DMS53 (cell line): ENCODE measurements at places on chromosomes 4 and X.
A peak's percentile ranks its signal among the peaks of the same experiment; 100 is the strongest.

GRCh38 chr4:158346576-158346975 is 136.3 kb downstream of the TMEM144 start:
- DNase-seq, result no peak

DNA sequence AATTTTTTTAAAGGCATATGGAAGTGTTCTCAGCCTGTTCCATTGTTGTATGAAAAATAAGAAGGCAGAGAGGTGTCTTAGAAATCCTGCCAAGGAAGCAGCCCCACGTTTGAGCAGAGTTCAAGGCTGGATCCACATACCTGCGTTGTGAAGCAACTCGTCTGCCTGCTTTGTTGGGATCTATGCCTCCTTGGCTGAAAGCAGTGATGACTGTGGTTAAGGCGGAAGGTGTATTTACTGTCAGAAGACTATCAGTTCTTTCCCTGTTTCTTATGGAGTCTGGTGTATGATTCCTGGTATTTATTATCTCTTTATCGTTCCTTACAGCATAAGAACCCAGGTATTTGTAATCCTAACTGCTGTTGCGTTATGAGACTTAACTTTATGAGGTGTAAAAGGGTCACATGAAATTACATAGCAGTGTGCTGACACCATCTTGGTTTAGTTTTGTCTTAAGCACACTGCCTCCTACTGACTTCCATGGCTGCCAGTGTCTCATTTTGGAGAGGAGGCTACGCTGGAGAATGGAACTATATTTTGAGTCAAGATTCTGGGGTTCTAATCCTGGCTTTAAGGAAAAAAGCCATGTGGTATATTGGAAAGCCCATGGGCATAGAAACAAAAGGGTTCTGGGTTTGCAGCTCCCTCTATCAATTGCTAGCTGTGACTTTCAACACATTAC is 3.1 kb upstream of the MSMO1 start:
- DNase-seq, result no peak

DNA sequence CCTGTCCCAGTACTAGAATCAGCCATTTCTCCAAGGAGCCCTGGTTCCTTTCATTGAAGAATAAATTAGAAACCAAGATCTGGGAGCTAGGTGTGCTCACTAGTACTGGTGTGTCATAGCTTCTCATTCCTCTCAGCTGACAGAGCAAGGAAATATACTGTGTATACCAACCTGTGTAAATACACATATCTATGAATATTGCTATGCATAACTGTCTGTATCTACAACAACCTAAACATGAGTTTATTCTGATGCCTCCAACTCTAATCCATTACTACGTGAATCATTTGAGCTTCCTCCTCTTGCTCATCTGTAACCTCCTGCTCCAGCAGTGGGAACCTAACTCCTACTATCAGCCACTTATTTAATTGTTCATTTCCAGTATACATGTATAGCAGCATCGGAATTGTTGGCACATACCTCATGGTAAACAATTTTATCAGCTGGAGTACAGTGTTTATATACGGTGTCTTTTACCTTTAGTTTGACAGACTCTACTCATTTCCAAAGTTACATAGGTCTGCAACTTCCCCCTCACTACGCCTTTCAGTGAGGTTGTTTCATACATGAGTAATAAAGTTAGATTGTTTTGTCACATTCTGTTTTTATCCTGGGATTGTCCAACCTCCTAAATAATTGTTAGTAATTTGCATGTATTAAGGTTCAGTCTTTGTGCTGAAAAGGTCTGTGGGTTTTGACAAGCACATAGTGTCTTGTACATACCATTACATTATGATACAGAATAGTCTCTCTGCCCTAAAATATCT is 7.1 kb upstream of the SCRG1 start:
- DNase-seq, result no peak

DNA sequence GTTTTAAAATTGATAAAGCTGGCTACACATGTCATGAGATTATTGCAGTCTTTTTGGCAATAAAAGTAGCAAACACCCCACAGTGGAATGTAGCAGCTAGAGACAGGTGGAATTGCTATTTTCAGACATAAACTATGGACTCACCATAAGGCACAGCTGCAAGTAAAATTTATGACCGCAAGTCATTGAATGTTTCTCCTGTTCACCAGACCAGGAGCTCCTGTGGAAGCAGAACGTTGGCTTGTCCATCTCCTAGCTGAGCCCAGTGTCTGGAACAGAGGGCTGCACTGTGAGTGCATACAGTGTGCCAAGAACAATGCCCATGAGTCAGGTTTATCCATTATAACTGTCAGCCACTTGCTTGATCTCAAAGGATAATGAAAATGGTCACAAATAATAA is 538.2 kb downstream of the INPP4B start:
- no peak for DNase-seq

- DNase-seq, result peak; percentile 44
Measured at GRCh38 chr4:97984545-97985131, 158.6 kb downstream of the STPG2 start.

DNA sequence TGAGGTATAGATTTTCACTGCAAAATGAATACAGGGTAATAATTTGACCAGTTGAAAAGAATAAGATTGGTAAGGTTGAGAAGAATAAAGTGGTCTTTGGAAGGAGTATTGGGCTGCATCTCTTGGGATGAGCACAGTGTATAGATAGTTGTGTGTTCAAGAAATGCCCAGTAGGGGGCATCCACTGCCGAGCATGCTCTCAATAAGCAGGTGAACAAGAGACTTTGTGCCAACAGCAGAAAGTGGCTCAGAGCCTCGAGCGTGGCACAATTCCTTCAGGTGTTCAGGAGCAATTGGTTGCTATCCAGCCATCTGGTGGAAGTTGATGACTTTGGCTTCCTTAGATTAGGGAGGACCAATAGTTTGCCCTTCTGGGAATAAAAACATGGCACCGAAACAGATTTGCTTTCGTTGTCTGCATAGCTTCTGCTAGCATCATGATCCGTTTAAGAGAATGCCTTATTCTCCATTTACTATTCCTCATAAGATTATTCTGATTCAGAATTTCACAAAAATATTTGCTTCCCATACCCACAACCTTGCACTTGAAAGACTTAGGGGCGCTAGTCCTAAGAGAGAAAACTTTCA is 258.1 kb upstream of the NEIL3 start:
- DNase-seq, result peak; percentile 75

DNA sequence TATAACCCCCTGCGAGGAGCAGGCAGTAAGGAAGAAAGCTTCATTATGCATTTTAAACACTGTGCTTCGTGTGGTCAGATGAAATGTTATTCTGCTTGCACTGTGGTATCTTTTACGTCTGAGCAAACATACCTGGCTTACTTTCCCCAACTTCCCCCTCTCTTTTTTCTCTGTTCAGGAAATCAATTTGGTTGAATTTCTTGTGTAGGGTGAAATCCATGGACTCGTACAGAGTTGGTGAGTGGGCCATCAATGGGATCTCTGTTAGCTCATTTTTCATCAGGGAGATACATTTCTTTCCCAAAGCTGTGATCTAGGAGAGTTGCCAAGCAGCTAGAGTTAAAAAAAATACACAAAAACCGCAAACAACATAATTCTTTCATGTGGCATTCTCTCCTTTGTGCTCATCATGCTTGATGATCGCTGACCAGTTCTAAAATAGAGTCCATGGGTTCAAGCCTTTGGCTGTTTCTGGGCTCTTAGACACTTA is 98.5 kb downstream of the FRAS1 start:
- DNase-seq, result no peak

DNA sequence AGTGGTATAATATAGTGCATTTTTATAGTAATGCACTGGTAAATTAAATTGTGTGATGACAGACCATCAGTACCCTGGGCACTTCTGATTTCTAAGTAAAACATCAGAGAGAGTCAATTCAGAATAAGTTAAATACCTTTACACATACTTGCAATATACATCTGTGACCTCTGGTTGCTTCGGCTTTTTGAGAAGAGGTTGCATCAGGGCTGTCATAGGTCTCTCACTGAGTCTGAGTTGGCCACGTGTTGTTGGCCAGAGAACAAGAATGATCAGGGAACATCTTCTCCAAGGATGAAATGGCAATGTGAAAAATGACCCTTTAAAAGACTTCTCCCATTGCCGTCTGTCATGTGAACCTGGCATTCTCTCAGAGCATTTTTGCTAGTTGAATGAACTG is 36.9 kb upstream of the PUDP start:
- DNase-seq, result no peak

DNA sequence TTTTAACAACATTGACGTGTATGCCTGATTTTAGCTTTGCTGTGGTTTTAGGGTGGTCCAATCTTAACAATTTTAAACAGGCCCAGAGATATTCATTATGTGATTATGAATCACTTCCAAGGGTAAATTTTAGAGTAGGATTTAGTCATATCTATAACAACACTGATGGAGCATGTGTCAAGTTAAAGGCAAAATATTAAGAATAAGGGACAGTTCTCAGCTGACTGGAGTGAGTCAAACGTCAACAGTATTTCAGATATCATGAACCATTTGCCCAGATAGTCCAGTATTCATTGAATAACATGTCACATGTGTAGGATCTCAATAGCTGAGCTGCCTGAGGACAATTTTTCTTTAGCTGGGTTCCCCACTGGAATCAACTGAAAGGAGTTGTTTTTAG is 61.3 kb upstream of the VCX2 start:
- no peak for DNase-seq

- DNase-seq, result no peak
Measured at GRCh38 chr4:165518024-165518616, 139.3 kb downstream of the CPE start.

- no peak for DNase-seq
Measured at GRCh38 chr4:158809611-158810486, 41.0 kb downstream of the FNIP2 start.

DNA sequence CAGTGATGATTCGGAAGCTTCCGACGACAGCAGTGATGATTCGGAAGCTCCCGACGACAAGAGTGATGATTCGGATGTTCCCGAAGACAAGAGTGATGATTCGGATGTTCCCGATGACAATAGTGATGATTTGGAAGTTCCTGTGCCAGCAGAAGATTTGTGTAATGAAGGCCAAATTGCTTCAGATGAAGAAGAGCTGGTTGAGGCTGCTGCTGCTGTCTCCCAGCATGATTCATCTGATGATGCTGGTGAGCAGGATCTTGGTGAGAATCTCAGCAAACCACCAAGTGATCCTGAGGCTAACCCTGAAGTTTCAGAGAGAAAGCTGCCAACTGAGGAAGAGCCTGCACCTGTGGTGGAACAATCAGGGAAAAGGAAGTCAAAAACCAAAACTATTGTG is 14.2 kb downstream of the CXCR3 start:
- DNase-seq, result no peak

- DNase-seq, result no peak
Measured at GRCh38 chr4:76716658-76717057, 181.3 kb downstream of the SOWAHB start.
